Stimulated activated CD8-positive, alpha-beta memory T cell treated with anti-CD3 and anti-CD28 coated beads, Interleukin-15, amount 100 ng/mL, for 4 hours (primary cell): ENCODE measurements at places on chromosomes 3 and 15.
A peak's percentile ranks its signal among the peaks of the same experiment; 100 is the strongest.

DNA sequence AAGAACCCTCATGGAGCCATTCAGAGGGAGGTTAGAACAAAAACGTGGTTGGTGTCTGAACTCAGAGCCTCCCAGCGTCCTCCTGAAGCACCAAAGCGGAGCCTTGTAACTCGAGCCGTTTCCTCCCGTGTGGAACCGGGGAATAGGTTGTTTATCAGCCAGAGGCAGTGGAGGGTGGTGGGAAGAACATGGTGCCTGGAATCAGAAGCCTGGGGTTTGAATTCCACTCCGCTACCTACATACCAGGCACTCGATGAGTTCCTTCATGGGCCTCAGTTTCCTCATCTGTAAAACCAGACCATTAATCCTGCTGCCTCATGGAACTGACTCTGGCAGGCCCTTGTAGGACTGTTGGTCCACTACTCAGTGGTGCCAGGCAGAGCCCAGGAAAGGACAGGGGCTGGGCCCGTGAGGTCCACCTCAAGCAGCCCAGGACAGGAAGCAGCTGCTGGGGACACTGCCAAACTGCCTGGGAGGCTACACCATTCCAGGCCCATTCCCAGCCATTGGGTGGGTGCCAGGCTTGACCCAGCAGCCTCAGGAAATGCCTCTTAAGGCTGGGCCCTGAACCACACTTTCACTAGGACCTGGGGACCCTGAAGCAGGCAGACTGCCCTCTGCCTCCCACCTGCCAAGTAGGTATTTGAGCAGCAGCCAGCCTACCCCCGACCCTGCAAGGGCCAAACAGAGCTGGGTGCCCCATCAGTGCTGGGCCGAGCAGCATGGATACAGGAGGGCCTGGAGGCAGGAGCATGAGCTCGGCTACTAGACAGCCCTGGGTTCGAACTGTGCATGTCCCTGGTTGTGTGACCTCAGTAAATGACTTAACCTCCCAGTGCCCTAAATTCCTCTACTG is 33.4 kb downstream of the PRKCD start:
- no peak for DNase-seq

- no peak for DNase-seq
These were observed 104.9 kb downstream of the AQP9 start for GRCh38 chr15:58243070-58243469.

GRCh38 chr3:55690726-55691125 is 203.6 kb upstream of the WNT5A start:
- DNase-seq: no peak

- DNase-seq: peak; percentile 38
These were observed 53.1 kb downstream of the CACNA2D2 start for GRCh38 chr3:50450209-50450921.

DNA sequence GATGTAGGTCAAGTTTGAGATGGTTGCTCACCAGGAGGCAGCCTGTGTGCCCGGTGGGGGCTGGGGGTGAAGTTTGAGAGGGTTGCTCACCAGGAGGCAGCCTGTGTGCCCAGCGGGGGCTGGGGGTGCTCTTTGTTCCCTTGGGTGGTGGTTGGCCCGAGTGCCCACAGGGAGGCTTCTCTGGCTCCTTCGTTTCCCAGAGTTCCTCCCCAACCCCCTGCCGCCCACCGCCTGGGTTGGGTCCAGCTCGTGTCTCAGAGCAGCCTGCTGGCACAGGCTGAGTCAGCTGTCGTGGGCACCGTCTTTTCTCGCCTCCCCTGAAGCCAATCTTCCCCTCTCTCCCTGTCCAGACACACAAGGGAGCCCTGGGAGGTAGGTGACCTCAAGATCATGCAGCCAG is 3.1 kb downstream of the APBA2 start:
- no peak for DNase-seq

- no peak for DNase-seq
These were observed 8.8 kb downstream of the BCL6 start for GRCh38 chr3:187736418-187736871.

- no peak for DNase-seq
These were observed 3.3 kb upstream of the ITPKA start for GRCh38 chr15:41490355-41490754.

- DNase-seq: no peak
These were observed 46.2 kb upstream of the PYDC2 start for GRCh38 chr3:191414732-191415131.

DNA sequence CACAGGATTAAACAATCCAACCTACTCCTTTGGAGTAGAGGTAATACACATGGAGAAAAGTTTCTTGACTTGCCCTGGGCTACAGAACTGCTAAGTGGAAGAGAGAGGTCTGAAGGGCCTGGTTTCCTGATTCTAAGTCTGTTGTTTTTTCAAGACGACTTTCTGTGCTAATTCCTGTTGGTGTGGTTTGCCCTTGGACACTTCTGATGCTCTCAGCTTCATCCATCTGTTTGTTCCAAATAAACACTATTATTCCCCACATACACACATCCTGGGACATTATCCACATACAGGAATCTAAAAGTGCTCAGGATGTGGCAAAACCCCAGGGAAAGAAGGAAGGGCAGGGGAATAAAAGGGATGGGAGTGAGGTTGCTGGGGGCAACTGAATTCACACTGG is 393.5 kb upstream of the TBL1XR1 start:
- DNase-seq: no peak

- no peak for DNase-seq
These were observed 19.9 kb downstream of the ATP13A3 start for GRCh38 chr3:194466761-194467356.

- no peak for DNase-seq
These were observed 168.4 kb downstream of the P3H2 start for GRCh38 chr3:189952272-189952671.

DNA sequence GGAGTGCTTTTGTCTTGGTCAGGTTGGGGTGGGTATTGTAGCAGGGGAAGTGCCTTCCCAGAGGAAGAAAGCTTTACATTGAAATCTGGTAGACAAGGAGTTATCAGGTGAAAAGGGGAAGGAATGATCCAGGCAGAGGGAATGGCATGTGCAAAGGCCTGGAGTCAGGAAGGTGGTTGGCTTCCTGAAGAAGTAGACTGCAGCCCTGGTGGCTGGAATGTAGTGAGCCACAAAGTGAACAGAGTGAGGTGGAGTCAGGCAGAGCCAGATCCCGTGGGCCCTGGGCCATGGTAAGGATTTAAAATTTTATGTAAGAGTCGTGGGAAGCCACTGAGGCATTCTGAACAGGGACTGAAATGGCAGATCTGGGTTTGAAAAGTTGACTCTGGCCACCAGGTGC is 58.3 kb downstream of the RAB11A start:
- no peak for DNase-seq

DNA sequence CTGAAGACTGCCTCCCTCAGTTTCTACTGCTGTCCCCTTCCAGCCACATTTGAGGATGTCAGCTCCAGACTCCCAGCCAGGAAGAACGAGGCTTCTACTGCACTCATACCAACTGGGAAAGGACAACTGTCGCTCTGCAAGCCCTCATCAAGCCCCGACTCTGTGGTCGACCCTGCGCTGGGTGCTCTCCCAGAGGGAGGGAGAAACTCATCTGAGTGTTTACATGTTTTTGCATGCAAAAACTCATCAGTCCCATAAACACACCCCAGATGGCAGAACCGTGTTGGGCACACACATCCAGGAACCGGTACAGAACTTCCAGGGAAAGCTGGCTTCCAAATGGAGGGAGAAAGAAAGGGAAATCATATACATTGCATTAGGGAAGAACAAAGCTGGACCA is 43.5 kb downstream of the ADAMTS17 start:
- no peak for DNase-seq

- no peak for DNase-seq
These were observed 3.6 kb downstream of the ZBTB38 start for GRCh38 chr3:141371882-141372281.

GRCh38 chr3:158768361-158768787 is 33.5 kb upstream of the MFSD1 start:
- no peak for DNase-seq

DNA sequence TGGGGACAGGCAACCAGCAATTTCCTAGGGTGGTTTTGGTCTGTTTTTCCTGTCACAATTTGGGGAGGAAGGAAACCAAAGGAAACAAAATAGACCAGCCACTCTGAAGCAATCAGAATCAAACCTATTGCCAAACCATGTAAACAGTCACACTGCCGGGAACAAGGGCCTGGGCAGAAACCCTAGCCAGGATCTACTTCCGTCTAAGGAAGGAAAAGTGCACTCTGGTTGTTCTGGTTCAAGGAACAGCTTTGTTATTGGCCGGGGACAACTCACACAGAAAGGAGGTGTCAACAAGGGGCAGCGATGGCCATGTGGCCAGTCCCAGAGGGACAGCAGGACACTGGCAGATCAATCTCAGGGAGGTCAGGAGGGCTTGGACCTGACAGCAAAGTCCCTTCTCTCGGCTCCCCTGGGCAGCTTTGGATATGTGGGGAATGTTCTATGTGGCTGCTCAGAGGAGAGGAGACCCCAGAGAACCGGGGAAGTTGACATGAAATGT is 17.5 kb upstream of the RAD18 start:
- no peak for DNase-seq

DNA sequence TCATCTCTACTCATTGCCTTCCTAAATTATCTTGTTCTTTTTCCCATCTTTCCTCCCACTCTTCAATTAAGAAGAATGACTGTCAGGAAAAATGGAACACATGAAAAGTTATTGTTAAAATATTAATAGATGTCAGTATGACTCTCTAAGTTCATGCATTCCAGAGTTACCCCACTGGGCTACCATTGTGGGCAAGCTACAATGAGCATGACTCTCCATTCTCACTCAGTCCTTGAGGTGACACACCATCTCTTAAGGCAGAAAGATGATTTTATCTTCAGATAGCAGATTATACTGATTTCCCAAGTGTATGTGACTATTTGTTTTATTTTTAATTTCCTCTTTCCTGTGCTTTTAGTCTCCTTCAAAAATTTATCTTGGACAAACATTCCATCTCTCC is 144.3 kb downstream of the ALCAM start:
- DNase-seq: no peak

DNA sequence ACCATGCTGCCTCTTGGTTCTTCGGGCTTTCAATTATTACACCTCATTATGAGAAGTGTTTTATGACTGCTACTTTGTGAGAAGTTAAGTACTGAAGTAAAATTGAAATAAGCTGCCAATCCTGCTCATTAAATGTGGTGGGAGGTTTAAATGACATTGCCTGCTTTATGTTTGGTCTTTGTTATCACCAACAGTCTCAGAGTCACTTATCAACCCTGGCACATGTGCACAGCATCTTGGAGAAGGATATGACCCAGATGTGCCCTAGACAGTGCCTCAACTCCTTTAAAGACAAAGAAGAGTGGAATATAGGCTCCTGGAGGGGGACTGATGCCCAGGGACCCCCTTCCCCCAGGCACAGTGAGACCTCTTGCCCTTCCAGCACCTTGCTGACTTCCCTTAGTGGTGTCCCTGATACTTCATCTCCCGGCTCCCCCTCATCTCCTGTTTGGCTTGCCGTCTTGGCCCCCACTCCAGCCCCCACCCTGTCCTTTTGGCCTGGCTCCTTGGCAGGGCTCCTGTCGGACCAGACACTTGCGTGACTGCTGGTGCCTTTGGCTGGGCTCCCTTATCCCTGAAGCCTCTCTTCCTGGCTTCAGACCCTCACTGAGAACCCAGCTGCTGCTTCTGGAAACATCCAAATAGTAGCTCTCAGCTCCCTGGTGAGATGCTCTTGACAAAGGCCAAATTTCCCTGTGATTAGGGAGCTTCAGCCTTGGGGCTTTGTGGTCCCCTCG is 39.8 kb downstream of the ARHGAP31 start:
- no peak for DNase-seq

GRCh38 chr3:173066044-173067004 is 74.7 kb downstream of the SPATA16 start:
- DNase-seq: no peak

DNA sequence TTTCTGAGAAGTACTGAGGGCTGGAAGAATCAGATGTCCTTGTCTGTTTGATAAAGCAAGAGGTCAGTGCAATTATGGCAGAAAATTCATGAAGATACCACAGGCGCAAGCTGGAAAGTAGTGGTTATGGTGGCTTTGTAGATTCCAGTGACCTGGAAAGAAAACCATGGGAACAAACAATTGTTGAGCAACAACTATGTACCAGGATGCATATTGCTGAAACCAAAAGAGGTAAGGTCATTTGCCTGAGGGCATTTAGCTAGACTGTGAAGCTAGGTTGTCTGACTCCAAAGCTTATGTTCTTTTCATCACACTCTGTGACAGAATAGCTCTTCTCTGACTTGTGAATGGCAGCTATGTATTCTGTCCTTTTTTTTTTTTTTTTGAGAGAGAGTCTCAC is 74.0 kb downstream of the B3GALNT1 start:
- DNase-seq: no peak

DNA sequence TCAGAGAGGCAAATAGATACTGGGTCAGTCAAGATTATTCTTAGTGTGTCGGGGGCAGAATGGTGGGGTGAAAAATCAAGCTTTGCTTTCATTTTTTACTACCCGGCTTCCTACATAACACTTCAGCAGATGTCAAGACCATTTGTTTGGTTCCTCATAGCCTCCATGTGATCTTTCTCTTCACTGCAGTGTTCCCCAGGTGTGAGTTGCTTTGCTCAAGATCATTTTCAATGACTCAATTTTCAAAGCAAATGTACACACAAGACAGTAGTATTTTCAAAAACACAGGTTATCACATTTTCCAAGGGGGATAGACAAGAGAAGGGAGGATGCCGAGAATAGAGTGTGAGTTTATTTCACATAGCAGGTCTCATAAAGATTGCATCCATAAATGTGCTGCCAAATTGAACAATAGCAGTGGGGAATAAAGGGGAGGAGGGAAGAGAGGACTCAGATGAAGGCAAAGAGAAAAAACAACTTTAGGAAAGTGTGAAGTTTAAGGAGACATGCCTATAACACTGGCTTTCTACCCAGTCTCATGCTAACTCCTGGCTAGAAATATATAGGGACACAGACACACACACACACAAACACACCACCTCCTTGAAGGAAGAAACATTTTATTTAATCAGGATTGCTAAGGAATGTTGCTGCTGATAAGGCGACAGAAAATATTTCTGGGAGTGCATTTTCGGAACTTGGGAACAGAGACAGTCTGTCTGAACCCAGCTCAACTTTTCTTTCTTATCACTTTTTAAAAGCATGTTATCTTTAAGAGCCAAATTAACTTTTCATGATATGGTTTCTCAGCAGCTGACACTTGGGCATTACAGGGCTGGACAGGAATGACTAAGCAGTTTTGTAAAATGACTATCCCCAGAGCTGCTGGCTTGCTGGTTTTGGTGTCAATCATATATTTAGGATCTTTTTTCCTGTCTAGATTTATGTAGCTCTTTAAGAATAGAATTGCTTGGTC is 402.4 kb downstream of the RBMS3 start:
- no peak for DNase-seq

DNA sequence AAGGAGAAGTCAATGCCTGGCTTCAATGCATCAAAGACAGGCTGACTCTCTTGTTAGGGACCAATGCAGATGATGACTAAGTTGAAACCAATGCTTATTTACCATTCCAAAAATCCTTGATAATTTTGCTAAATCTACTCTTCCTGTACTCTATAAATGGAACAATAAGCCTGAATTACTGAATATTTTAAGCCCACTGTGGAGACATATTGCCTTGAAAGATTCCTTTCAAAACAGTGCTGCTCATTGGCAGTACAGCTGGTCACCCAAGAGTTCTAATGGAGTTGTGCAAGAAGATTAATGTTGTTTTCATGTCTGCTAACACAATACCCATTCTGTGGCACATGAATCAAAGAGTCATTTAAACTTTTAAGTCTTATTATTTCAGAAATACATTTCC is 181.0 kb upstream of the CBLB start:
- DNase-seq: no peak
